Pancreas (tissue), 10 donors: ENCODE measurements at places on chromosomes 3 and 15. TPM values are rescaled to one million over a fixed set of nuclear protein-coding genes. Genes with fewer than 3 reads are reported as not detected.

- no peak for DNase-seq
- no peak overlapping the region for H3K27ac ChIP-seq
- H3K4me1 ChIP-seq: no peaks in the 10 kb centered on the region
- no peaks in the 10 kb centered on the region for H3K27me3 ChIP-seq
- no peak overlapping the region for H3K4me3 ChIP-seq
- no peaks in the 10 kb centered on the region for H3K36me3 ChIP-seq
Measured at GRCh38 chr3:186368717-186369116, 6.7 kb upstream of the DGKG start.

DNA sequence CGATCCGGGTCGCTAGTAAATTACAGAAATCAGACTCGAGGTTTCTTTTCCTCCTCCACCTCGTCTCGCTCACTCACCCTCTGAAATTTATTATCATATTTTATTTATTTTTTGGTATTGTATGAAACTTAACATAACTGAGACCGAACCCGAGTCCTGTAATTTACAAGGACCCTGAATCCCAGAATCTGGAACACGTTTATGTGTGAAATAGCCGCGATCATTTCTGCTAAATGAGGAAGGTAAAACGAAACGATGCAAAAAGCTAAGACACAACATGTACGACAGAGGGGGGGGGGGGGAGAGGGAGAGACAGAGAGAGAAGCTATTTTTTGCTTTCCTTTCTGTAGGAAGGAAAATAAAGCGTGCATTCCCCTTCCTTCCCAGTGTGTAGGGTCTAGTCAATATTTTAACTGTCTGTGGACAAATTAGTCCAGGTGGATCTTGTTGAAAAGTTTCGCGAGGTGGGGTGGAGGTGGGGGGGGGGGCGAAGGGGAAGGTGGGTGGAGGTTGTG is 1.6 kb downstream of the BBX start:
- peaks cover 4% of the 10 kb centered on the region for H3K4me1 ChIP-seq
- H3K27me3 ChIP-seq: no peaks in the 10 kb centered on the region
- H3K27ac ChIP-seq: peak overlapping the region; percentile 97
- DNase-seq: no peak
- H3K4me3 ChIP-seq: peak overlapping the region; percentile 79

- DNase-seq: no peak
- no peaks in the 10 kb centered on the region for H3K36me3 ChIP-seq
- no peaks in the 10 kb centered on the region for H3K4me1 ChIP-seq
- no peak overlapping the region for H3K4me3 ChIP-seq
- no peak overlapping the region for H3K27ac ChIP-seq
Measured at GRCh38 chr15:95085056-95085455, 853.7 kb downstream of the MCTP2 start.

DNA sequence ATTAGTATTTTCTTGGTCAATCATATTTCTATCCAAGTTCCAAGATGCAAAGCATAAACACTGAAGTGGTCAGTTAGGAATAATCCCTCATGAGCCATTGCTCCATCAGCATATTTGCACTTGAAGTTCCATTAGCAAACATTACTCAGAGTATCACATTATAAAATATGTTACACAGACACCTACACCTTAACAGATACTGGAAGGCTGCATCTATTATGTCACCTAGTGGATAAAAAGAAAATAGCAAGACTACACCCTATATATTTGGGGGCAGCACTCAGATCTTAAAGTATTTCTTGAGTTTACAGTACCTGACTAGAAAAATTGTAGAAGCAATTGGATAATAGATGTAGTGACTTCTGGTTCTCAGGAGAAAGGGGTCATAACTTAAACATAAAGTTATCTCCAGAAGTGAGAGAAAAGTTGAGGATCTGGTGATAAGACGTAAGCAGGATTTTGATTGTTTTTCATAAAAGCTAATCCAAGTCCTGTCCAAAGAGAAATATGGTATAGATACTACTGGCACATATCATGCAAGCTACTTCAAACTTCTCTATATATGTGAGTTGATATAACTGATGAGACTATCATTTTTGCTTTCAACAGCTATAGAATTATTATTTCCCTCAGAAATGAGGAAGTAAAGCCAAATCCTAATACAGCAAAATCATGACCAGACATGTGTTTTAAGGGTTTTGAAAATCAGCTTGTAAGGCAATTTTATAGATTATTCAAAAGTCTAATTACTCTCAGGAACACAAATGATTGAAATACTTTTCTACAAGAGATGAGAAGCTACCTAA is 422.2 kb downstream of the GBE1 start:
- no peak overlapping the region for H3K27ac ChIP-seq
- no peak for DNase-seq
- no peaks in the 10 kb centered on the region for H3K27me3 ChIP-seq

GRCh38 chr3:188394623-188395022 is 240.7 kb downstream of the LPP start:
- H3K27me3 ChIP-seq: no peaks in the 10 kb centered on the region
- no peak for DNase-seq
- H3K4me1 ChIP-seq: peaks cover 21% of the 10 kb centered on the region
- H3K27ac ChIP-seq: no peak overlapping the region
- H3K36me3 ChIP-seq: no peaks in the 10 kb centered on the region

DNA sequence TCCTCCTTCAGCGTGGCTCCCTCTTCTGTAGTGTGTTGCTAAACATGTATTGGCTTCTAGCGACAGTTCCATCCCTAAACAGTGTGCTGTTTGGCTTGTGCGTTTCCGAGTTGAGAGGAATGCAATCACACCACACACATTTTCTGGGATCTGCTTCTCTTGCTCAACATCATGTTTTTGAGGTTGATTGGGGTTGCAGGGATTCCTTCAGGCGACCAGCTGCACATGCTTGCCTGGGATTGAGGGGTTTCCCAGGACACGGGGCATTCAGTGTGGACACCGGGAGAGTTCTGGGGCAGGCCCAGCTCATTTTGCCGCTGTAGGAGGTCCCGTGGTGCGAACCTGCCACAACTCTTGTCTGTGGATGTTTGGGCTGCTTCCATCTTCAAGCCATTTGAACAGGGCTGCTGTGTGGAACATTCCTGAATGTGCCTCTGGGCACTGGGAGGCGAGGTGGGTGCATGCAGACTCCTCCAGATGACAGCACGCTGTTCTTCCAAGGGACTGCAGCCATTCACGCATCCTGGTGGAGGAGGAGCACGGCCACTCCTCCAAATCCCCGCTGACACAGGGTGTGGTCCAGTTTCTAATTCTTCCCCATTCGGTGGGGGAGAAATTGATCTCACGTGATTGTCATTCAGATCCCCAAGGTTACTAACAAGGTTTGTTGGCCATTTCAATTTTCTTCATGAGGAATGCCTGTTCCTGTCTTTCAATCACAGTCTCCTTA is 82.8 kb downstream of the PLXNA1 start:
- no peak overlapping the region for H3K27ac ChIP-seq
- DNase-seq: no peak
- no peaks in the 10 kb centered on the region for H3K36me3 ChIP-seq
- H3K4me3 ChIP-seq: no peak overlapping the region

DNA sequence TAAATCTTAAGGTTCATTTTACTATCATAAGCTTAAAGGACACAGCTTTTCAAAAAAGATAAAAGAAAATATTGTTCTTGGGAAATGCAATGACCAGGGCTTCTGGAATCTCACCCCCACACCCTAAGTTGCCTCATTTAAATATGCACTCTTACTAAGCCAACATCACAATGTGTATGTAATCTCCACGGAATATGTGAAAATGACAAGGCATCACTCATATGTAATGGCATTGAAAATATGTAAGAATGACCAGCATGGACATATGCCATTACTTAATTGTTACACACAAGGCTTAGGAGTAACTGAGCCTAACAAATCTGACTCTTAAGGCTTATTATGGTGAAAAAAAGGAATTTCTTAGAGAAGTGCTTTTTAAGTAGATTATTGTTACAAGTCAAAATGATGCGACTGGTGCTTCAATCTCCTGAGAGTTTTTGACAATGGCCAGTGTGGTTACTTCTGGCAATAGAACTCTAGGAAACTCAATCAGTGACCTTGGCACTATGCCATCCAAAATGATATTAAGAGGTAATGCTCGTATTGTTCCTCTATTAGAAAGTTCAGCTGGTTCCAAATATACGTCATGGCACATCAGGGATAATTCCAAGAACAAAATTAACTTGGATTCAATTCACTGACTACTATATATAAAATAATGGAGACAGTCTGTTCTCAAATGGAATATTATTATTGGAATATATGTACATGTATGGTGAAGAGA is 290.0 kb upstream of the PLSCR5 start:
- no peak overlapping the region for H3K4me3 ChIP-seq
- H3K36me3 ChIP-seq: no peaks in the 10 kb centered on the region
- no peak for DNase-seq
- H3K27me3 ChIP-seq: no peaks in the 10 kb centered on the region
- no peak overlapping the region for H3K27ac ChIP-seq

DNA sequence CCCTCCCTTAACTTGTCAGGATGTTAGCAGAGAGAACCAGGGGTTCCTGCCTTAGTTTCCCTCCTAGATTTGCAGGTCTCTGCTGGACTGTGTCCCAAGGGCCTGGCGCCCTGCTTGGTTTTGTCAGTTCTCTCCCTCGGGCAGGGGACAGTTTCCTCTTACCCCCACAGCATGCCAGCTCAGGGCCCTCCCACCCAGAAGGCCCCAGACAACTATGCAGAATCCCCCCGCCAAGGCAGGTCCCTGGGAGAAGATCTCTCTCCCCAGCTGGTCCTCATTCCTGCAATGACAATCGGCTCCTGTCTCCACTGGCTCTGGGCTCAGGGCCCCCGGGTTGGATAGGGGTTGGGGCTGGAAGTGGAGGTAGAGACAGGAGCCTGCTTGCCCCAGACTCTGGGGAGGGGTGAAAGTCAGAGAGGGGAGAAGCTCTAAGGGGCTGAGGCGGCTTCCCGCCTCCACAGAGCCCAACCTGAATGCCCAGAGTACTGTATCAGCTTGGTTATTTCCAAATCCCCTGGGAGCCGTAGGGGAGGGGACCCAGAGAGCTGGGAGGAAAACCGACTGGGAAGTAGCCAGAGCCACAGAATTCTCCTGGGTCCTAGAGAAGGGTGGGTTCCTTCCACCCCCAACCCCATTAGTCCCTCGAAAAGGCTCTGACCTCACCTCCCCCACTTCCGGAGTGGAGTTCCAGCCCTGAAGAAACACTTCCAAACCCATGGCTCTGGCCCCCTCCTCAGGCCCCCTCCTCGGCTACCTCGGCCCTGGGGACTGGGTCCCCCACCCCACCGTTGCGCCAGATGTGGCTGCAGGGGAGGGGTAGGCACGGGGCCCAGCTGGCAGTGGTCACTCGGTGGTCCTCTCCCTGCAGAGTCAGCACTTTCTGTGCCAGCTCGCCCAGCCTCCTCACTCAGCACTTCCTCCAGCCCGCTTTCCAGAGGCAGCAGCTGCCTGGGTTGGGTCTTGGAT is 3.8 kb upstream of the LOXL1 start:
- DNase-seq: no peak
- H3K36me3 ChIP-seq: no peaks in the 10 kb centered on the region
- H3K27me3 ChIP-seq: no peaks in the 10 kb centered on the region
- no peak overlapping the region for H3K4me3 ChIP-seq

DNA sequence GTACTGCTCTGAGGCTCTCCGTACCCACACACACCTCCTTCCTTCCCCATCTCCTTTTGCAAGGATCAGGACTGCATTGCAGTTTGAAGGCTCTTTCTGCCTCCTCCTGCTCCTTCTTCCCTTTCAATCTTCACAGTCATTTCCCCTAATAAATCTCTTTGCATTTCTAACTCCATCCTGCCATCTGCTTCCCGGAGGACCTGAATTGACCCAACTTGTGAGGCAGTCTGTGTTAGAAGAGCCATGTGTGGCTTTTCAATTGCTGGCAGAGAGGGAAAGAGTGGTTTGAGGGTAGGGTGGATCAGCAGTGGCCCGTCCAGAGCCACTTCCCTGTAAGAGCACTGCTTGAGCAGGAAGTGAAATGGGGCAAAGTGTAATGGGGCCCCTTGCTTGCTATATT is 35.8 kb downstream of the ANAPC13 start:
- H3K4me3 ChIP-seq: no peak overlapping the region
- H3K27ac ChIP-seq: no peak overlapping the region
- no peaks in the 10 kb centered on the region for H3K4me1 ChIP-seq
- no peaks in the 10 kb centered on the region for H3K27me3 ChIP-seq

DNA sequence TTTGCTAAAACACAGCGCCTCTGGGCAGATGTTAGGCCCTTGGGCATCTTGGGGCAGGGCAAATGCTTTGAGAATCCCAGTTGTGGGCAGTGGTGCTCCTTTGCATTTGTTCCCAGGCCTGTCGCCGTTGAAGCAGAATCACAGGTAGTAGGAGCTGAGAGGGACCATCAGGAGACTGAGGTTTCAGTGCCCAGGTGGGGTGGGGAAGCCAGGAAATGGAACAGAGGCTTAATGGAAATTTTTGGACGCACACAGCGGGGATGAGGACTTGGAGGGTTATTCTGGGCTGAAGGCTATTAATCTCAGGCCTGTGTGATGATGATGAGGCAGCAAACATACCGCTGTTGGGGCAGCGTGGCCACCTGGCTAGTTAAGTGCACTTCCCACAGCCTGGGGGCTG is 99.5 kb downstream of the SV2B start:
- no peak for DNase-seq
- H3K27ac ChIP-seq: no peak overlapping the region
- no peaks in the 10 kb centered on the region for H3K27me3 ChIP-seq
- no peaks in the 10 kb centered on the region for H3K4me1 ChIP-seq

Gene ZNF662
- polyA plus RNA-seq: 5.4 TPM

Gene LRRC31
- not detected for polyA plus RNA-seq

Gene NME9
- polyA plus RNA-seq: 0.91 TPM

Gene GABRB3
- 9.2 TPM for polyA plus RNA-seq

Gene FBN1
- polyA plus RNA-seq: 1.5 TPM

Gene SCG3
- polyA plus RNA-seq: 67.5 TPM

Gene EHD4
- 8.1 TPM for polyA plus RNA-seq
